ENCODE measurements at places on chromosomes 3 and 15.

DNA sequence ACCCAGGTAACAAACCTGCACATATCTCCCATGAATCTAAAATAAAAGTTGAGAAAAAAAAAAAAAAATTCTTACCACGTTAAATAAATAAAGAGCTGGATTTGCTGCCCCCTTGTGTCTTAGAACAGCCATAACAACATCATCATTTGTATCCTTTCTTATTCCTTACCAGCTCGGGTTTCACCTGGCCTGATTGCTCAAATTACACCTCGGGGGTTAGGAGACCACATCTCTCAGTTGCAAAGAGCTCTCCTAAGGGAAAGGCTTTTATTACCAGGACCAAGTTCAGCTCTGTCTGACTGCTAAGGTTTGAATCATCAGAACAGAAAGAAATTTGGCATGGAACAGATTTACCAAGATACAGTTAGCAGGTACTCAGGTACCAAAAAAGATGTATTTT is 25.8 kb upstream of the RPL39L start:
- peak; percentile 42 for DNase-seq

DNA sequence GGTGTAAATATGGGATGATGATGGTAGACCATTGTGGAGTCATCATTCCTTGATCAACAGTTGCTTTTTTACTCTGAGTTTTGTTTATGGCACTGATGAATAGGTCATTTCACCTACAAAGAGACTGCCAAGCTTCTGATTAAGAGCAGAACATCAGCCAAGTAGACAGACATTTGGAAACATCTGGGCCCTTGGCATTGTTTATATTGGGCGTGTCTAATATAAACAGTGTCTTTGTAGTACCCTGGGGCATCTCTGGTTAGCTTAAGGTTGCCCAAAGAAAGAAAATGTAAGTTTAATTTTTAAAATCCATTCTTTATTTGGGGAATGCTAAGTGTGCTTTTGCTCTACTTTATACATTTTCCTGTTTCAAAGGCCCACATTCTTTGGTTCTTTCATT is 377.0 kb downstream of the FEZF2 start:
- no peak for DNase-seq

- DNase-seq = no peak
These were observed 134.5 kb downstream of the IGF1R start for GRCh38 chr15:98782801-98783200.

DNA sequence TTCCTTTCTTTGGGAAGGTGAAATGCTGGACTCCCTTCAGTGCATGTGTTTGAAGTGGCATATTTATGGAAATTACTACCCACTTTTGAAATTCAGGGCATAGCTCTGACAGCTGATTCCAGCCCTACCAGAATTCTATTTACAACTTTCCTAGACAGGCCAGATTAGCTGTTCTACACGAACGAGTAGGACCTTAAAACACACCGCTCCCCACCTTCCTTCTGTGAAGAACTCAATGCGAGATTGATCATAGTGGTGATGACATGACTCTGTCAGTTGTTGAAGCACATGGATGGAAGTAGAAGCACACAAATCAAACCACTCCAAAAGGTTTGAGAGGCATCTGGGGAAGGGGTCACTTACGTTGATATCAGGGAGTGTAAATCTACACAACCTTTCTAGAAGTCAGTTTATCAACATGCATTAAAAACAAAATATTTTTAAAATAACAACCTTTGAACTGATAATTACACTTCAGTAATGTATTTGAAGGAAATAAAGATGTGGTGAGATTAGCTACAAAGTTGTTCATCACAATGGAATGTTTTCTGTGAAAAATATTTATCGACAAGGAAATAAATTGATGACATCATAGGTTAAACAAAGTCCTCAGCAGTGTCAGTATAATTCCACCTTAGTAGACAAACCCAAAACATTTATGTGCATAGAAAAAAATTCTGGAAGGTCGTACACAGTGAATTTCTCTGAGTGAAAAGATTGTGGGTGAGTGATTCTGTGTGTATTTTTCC is 29.8 kb downstream of the RARB start:
- DNase-seq = no peak

DNA sequence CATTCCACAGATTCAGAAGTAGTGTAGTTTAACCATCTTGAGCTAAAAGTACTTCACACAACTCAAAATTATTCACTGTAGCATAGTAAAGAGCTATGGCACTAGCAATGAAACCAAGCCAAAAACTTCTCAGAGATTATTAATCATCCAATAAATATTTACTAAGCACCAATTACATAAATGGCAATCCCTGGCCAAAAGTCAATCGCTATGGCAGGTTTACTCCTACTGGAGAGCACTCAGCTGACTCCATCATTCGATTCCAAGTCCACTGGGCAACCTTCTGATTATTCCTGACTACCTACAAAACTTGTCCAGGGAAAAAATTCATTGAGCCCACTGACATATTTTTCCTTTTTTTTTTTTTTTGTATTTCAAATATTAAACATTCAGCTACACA is 23.9 kb downstream of the ATP13A3 start:
- no peak for DNase-seq

GRCh38 chr15:85582131-85583079 is 202.0 kb downstream of the AKAP13 start:
- DNase-seq = peak; percentile 81

GRCh38 chr3:112815981-112816380 is 30.7 kb downstream of the CD200R1L start:
- DNase-seq = no peak

- DNase-seq = peak; percentile 92
These were observed 16.2 kb downstream of the RFT1 start for GRCh38 chr3:53114011-53114400.

- no peak for DNase-seq
These were observed 85.2 kb downstream of the ZMAT3 start for GRCh38 chr3:178986456-178986855.

DNA sequence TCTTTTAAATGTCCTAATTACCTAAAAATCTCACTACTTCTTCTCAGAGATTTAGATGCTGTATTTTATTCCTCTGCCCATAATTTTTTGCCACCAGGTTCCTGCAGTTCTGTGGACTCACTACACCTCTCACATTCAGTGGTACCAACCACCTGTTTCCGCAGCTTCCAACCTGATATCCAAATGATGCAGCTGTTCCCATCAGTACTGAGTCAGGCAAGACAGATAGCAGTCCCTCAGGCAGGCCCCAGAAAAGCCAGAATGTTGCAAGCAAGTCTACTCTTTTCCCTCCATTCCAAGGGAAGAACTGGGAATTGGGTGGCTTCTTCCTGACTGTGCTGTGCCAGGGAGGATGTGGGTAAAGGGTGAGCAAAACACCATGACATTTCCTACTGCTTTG is 39.0 kb downstream of the MNS1 start:
- DNase-seq = no peak

GRCh38 chr3:69250014-69250413 is 127.6 kb upstream of the LMOD3 start:
- no peak for DNase-seq

DNA sequence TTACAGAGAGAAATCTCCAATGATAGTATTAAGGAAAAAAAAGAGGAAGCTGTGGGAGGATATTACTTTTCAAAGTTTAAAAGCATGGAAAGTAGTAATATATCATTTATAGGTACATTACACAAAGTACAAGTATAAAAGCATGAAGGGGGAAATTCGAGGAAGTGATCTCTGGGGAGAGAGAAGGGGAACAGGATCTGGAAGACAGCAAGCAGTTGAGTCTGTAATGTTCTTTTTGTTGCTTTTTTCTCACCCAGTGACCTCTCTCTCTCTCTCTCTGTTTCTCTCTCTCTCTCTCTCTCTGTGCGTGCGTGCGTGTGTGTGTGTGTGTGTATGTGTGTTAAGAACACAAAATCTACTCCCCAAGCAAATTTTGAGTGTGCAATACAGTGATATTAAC is 10.2 kb downstream of the C3orf20 start:
- peak; percentile 26 for DNase-seq

GRCh38 chr15:98941595-98942255 is 65.9 kb downstream of the PGPEP1L start:
- no peak for DNase-seq

DNA sequence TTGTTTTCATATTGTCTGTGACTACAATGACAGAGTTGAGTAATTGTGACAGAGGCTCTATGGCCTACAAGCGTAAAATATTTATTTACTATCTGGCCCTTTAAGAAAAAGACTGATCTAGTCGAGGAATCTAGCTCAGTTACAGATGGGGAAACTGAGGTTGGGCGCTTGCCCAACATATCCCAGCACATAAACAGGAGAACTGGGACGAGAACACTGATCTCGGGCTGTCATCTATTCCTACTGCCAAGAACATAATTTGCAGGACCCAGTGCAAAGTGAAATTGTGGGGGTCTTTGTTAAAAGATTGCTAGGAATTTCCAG is 1.9 kb downstream of the FES start:
- DNase-seq = no peak

Data from suppressor macrophage (primary cell).